Thyroid gland (tissue), 4 donors: ENCODE measurements at places on chromosomes 11 and 22.

GRCh38 chr11:92269021-92269420, 44.4 kb downstream of the FAT3 start:
- DNase-seq: no peak
- no peaks in the 10 kb centered on the region for H3K36me3 ChIP-seq
- no peaks in the 10 kb centered on the region for H3K4me1 ChIP-seq
- no peak overlapping the region for H3K4me3 ChIP-seq
- H3K27me3 ChIP-seq: no peaks in the 10 kb centered on the region

- peak; percentile 75 for DNase-seq
- no peaks in the 10 kb centered on the region for H3K36me3 ChIP-seq
- H3K27me3 ChIP-seq: no peaks in the 10 kb centered on the region
Measured at GRCh38 chr11:8229299-8230177, 34.1 kb downstream of the LMO1 start.

- H3K4me1 ChIP-seq: no peaks in the 10 kb centered on the region
- H3K36me3 ChIP-seq: no peaks in the 10 kb centered on the region
- H3K27ac ChIP-seq: no peak overlapping the region
- DNase-seq: no peak
Measured at GRCh38 chr11:43278193-43278956, 33.4 kb upstream of the API5 start.

DNA sequence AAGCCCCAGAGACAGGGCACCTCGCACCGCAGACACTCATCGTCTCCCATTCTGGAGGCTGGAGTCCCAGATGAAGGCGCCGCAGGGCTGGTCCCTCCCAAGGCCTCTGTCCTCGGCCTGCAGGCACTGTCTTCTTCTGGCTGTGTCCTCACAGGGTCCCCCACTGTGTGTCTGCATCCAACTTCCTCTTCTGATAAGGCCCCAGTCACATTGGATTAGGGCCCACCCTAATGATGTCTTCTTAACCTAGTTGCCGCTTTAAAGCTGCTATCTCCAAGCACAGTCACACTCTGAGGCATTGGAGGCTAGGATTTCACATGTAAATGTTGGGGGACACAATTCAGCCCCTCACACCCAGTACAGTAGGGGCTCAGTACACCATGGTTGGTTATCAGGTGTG, 48.9 kb downstream of the DHCR7 start:
- H3K27ac ChIP-seq: no peak overlapping the region
- H3K4me3 ChIP-seq: no peak overlapping the region
- no peaks in the 10 kb centered on the region for H3K36me3 ChIP-seq
- H3K4me1 ChIP-seq: no peaks in the 10 kb centered on the region
- DNase-seq: no peak

DNA sequence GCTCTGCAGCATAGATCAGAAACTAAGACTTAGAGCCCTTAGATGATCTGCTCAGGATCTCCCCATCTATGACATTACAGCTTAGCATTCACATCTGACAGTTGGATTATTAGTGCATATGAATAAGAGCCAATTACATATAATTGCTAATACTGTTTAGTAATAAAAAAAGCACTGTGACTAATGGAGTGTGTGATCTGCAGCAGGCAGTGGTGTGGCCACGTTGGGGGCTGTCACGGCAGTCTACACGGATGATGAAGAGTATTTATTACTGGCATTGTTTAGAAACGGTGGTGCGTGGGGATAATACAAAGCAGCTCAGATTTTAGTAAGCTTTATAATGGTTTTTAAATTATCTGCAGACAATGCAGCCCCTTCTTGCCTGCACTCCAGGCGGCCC, 93.5 kb upstream of the TIMP3 start:
- no peaks in the 10 kb centered on the region for H3K4me1 ChIP-seq
- no peak overlapping the region for H3K27ac ChIP-seq
- no peak for DNase-seq
- H3K27me3 ChIP-seq: no peaks in the 10 kb centered on the region

DNA sequence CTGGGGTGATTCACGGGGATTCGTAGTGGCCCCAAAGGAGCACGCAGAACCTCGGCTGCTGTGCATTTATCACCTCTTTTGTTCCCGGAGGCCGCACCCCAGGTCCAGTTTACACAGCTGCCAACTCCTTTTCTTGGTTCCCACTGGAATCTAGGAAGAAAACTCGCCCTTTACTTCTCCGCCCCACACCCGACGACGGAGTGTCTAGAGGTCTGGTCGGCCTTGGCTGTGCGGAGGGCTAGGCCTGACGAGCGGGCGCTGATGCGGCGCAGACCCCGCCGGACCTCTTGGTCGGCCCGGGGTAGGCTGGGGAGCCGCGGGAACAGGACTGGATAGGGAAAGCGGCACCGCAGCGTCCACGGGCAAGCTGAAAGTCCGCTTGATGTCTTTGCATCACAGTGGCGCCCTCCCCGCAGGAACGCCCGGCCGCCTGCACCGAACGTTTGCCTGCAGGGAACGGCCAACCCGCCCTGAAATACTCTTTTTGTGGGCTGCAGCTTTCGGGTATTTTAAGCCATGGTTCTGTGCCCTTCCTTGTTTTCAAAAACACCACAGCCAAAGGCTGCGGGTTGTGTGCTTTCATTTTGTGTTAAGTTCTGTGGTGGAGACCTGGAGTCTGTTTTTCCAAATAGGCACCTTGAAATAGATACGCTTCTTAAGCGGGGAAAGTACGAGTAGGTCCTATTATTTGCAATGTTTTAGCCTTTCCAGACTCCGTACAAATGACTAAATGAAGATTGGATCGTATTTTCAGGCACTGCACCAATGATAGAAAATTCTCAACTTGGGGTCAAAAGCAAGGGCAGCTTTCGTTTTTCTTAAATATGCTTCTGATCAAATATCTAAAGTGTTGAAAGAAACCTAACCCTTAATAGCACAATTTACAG, 829 bp upstream of the ZBED5 start:
- peak overlapping the region; percentile 60 for H3K4me3 ChIP-seq
- H3K27me3 ChIP-seq: no peaks in the 10 kb centered on the region
- peaks cover 12% of the 10 kb centered on the region for H3K36me3 ChIP-seq
